ENCODE measurements at places on chromosomes 1 and 21.

DNA sequence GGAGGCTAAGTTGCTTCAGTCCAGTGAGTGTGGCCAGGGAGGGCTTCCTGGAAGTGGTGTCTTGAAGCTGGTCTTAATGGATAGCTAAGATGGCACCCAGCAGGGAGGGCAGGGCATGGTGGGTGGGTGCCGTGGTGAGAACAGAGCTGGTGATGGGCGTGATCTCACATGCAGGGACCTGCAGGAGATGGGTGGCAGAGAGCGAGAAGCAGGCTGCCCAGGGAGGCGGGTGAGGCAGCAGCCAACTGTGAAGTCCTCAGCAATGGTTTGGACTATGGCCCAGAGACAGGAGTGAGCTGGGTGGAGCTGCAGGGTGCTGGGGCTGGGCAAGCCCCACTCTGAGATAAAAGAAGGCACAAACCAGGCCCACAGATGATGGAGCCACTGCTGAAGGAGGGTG is 50.7 kb downstream of the UMODL1 start:
- no peak for DNase-seq

- no peak for DNase-seq
Observed at GRCh38 chr1:247849616-247850015, 7.4 kb upstream of the TRIM58 start.

DNA sequence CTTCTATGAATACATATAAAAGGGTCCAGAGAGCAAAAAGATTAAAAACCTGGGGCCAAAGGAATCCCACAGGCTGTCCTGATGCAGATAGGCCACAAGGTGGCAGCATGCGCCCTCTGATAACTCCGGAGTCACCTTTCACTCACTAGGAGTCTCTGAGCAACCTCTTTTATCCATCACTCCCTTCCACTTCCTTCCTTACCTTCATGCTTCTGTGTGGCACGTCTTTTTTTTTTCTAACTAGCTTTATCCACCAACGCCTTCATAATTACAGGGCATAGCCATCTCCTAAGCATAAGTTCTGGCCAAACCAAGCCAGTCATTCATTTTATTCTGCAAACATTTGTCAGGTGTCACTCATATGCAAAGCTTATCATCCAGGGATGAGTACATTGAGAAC is 3.9 kb upstream of the PGLYRP4 start:
- peak; percentile 80 for DNase-seq

DNA sequence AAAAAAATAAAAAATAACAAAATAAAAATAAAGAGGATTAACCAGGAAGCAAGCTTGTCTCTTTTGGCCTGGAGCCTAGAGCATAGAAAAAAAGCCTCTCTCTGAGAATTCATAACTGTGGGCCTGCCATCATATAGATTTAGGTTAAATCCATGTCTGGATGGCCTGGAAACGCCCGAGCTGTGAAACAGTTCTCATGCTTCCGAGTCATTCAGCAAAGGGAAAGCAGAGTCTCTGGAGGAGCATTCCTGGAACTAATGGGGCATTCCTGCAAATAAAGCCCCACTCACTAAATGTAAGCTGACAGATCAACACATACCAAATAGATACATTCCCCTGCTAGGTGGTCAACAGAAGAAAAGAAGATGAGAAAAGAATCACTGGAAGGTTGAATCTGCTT is 75.8 kb upstream of the GNG4 start:
- no peak for DNase-seq

DNA sequence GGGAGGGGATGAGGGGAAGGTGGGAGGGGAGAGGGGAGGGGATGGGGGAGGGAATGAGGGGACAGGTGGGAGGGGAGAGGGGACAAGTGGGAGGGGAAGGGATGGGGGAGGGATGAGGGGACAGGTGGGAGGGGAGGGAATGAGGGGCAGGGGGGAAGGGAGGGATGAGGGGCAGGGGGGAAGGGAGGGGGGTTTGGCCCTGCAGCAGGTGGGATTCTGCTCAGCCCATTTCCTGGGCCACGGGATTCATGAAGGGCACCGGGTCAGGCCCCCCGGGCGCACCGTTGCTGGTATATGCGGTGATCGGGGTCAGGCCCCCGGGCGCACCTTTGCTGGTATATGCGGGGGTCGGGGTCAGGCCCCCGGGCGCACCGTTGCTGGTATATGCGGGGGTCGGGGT is 15.1 kb upstream of the SAMD11 start:
- no peak for DNase-seq

DNA sequence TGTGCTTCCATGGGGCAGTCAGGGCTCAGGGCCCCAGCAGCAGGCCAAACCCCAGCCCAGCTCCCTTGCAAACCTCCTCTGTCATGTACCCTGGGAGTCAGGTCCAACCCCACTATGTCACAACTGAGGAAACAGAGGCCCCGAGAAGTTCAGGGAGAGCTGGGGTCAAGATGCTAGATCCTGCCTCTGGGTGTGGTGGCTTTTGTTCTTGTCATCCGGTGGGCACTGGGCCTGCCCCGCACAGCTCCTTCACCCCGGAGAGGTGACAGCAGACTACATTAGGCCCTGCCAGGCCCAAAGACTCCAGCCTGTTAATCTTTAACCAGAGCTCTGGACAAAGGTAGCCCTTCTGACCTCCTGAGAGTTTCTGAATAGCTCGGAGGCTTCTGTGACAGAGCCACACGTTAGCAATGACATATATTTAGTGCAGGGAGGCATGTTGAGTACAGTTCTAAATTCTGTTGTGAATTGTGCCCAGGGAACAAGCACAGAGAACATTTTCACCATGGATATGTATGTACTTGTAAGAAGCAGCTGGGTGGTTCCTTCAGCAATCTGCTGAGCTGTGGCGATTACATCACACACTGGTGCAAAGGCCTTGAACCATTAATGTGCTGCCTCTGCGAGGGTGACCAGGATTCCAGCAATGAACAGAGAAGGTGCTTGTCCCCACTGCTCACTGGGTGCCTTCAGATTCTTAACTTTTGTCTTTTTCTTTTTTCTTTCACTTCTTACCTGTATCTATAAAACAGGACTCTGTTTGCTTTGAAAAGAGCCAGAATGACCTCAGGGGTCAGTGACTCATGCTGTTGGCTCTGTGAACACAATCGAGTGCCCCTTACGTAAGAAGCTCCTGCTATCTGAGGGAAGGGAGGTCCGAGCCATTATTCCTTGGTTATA is 102.8 kb downstream of the RHOU start:
- no peak for DNase-seq

- no peak for DNase-seq
Observed at GRCh38 chr1:83024251-83024767, 974.6 kb downstream of the TTLL7 start.

GRCh38 chr1:50279622-50280330 is 143.5 kb downstream of the DMRTA2 start:
- no peak for DNase-seq
